ENCODE measurements at places on chromosomes 6 and 20.

DNA sequence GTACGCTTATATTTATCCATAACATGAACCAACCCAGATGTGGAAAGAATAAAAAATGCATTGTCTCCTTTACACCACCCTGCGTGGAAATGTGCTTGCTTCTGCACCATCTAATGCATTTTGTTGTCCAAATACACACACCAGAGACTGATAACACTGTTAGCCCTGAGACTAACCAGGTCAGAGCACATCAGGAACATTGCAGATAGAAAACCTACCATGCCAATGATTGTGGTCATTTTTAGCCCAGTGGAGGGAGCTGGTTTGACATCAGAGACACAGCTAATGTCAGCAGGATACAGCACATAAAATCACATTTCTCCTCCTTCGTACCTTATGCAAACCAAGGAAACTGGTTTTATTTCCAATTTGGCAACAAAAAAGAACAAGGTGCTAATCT lies 528.7 kb downstream of the DOK5 start:
- H3K27me3 ChIP-seq: no peaks in the 10 kb centered on the region
- no peaks in the 10 kb centered on the region for H3K36me3 ChIP-seq
- no peak overlapping the region for H3K4me3 ChIP-seq
- no peak for DNase-seq
- H3K4me1 ChIP-seq: no peaks in the 10 kb centered on the region
- no peak overlapping the region for H3K27ac ChIP-seq

GRCh38 chr6:170493354-170493753 lies 59.8 kb downstream of the PSMB1 start:
- peaks cover 4% of the 10 kb centered on the region for H3K36me3 ChIP-seq
- peaks cover 45% of the 10 kb centered on the region for H3K27me3 ChIP-seq
- H3K4me1 ChIP-seq: no peaks in the 10 kb centered on the region
- H3K27ac ChIP-seq: no peak overlapping the region
- no peak for DNase-seq

GRCh38 chr6:146670161-146670560 lies 71.4 kb downstream of the ADGB start:
- no peaks in the 10 kb centered on the region for H3K4me1 ChIP-seq
- no peak overlapping the region for H3K4me3 ChIP-seq
- DNase-seq: no peak
- H3K27ac ChIP-seq: no peak overlapping the region
- peaks cover 18% of the 10 kb centered on the region for H3K27me3 ChIP-seq
- H3K36me3 ChIP-seq: no peaks in the 10 kb centered on the region

DNA sequence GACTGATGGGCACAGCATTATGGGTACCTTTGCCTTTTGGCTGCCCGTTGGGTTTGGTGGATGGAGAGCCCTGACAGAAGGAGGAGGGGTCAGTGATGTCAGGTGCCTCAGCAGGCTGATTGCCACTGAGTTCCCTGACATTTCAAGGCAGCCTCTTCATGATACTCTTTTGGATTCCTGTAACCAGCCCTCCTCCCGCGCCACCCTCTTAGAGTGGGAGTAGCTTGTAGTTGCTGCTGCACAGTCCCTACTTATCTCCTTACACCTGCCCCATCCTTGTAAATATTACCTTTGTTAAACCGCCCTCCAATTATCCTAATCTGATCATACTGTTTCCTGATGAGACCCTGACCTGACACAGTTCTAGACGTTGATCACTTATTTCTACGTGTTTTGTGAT lies 140.0 kb downstream of the CFAP61 start:
- peaks cover 25% of the 10 kb centered on the region for H3K27me3 ChIP-seq
- no peaks in the 10 kb centered on the region for H3K36me3 ChIP-seq
- no peak overlapping the region for H3K27ac ChIP-seq
- H3K4me1 ChIP-seq: peaks cover 3% of the 10 kb centered on the region
- no peak for DNase-seq

DNA sequence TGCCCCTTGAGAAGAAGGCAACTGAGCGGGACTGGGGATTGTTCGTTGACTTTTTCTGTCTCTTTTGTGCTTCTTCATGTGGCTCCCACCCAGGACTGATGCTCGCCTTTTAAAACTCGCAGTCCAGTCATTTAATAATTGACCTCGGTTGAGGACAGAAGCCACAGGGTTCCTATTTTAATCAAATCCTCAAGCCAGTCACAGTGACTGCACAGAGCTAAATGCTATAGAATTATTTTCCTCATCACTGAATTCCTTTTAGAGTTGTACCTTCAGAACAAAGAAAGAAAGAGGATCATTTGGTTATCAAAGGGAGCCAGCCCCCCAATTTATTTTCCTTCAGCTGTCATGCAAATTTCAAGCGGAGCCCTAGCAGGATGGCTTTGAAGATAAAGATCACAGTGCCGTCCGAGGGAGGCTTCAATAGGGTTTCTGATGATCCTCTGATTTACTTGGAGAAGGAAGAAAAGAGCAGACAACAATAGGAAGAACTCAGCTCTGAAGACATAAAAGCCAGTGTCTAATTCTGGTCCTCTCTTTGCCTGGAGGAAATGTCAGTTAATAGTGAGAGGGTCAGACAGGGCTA lies 186.6 kb downstream of the DOK5 start:
- H3K27ac ChIP-seq: no peak overlapping the region
- H3K36me3 ChIP-seq: no peaks in the 10 kb centered on the region
- peaks cover 52% of the 10 kb centered on the region for H3K27me3 ChIP-seq
- no peak for DNase-seq

GRCh38 chr6:40599555-40599954 lies 12.4 kb upstream of the LRFN2 start:
- peaks cover 15% of the 10 kb centered on the region for H3K27me3 ChIP-seq
- DNase-seq: no peak
- no peak overlapping the region for H3K4me3 ChIP-seq
- H3K36me3 ChIP-seq: no peaks in the 10 kb centered on the region
- no peak overlapping the region for H3K27ac ChIP-seq
- H3K4me1 ChIP-seq: no peaks in the 10 kb centered on the region

DNA sequence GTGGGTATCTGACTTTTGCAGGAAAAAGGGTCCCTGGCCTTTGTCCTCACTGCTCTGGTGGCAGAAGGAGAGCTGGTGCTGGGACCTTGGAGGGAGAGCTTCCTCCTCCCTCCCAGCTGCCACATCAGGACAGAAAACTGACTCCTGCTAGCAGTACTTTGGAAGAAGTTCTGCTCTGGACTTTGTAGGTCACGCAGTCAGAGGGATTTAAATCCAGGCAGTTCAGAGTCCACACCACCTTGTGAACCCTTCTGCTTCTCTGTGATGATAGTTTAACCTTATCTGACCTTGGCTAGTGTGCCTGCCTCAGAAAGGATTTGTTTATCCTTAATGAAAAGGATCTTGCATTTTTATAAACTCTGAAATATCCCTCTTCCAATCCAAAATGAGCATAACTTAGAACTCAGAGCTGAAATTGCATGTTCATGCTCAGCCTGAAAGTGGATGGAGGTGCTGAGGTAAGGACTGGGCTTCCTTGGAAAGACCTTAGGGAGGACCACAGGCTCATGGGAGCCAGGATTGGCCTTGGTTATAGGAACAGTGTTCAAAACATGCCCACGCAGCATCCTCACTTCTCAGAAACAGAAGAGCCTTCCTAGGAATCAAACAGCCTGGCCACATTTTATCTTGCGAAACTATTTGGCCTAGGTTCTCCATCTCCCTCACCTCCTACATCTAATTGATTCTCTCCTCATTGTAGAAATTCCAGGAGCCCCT lies 123.9 kb upstream of the SASH1 start:
- H3K27ac ChIP-seq: no peak overlapping the region
- no peak for DNase-seq
- no peak overlapping the region for H3K4me3 ChIP-seq
- peaks cover 3% of the 10 kb centered on the region for H3K36me3 ChIP-seq

DNA sequence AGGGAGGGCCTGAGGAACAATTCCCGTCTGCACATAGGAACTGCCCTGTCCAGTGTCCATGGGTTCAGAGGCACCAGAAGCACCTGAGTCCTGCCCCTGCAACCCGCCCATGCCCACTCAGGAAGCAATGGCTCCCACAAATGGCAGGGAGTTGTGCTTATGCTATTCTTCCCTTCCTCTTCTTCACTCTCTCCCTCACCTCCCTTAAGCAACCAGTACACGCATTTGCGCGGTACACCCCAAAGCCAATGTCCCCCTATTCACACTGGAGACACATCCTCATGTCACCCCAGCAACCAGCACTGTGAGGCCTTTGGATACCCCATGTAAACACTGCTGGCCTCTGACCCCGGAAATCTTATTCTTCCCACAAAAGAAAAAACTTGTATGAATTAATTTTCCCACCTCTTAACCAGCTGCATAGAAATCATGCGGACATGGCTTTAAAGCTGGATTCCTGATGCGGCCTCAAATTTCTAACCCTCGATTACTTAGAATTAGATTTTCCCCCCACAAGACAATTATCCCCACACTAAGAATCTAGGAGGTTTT lies 30.9 kb downstream of the FYN start:
- H3K27ac ChIP-seq: no peak overlapping the region
- no peak overlapping the region for H3K4me3 ChIP-seq
- no peaks in the 10 kb centered on the region for H3K27me3 ChIP-seq
- peaks cover 61% of the 10 kb centered on the region for H3K4me1 ChIP-seq

DNA sequence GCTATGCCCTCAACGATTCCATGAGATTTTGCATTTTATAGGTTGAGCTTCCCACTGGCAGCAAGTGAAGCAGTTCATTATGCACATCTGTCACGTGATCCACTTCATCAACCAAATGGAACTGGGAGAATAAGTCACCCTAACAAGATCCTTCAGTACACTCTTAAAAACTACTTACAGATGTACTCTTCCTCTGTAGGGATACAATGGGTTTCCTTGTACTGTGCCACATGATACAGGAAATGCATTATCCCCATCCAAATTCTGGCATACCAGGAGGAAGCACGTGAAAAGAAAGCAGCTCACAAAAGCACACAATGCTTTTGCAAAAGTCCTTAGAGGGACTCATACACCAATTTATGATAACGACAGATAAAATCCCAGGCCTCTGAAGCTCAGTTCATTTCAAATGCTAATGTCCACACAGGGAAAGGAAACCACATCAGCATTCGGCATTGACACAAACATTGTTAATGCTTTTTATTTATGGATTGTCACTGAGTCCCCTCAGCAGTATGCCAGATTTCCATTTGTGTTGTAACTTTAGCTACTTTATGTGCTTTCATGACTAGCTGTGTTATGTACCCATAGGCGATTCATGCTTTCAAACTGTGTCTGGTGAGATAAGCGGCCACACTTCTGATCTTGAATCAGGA lies 58.1 kb upstream of the REV3L start:
- H3K27ac ChIP-seq: no peak overlapping the region
- no peaks in the 10 kb centered on the region for H3K27me3 ChIP-seq
- no peak for DNase-seq
- H3K4me3 ChIP-seq: no peak overlapping the region

DNA sequence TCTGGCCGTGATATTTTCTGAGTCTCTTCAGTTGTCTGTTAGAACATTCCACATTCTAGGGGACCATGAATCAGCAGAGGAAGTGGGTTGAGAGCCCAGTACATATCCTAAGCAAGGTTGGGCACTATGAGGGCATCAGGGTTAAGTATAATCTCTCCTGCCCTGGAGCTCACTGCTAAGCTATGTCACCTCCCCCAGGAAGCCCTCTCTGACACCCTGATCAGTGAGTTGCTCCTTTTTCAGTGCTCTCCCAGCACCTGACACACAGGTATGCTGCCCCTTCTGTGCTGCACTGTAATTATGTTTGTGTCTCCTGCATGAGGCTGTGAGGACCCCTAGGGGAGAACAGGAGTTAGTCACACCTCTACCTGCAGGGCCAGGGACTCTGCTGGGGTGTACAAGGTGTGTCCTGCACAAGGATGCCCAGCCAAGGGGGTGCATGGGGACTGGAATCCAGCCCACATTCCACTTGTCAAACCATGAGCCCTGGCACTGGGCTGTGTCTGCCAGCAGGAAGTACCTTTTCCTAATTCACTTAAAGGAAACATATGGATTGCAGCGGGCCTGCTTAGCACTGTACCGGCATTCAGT lies 3.9 kb downstream of the RAB44 start:
- no peak for DNase-seq
- H3K4me1 ChIP-seq: peaks cover 14% of the 10 kb centered on the region
- peaks cover 21% of the 10 kb centered on the region for H3K27me3 ChIP-seq
- no peaks in the 10 kb centered on the region for H3K36me3 ChIP-seq
- H3K4me3 ChIP-seq: no peak overlapping the region
